ENCODE measurements at places on chromosomes 5 and 9.

GRCh38 chr5:74648835-74649293 lies 8.3 kb upstream of the ENC1 start:
- DNase-seq, result no peak

- no peak for DNase-seq
These were observed 48.3 kb upstream of the RIC1 start for GRCh38 chr9:5580650-5581049.

- no peak for DNase-seq
These were observed 14.5 kb downstream of the DMGDH start for GRCh38 chr5:79055017-79055416.

- no peak for DNase-seq
These were observed 137.5 kb downstream of the GNA14 start for GRCh38 chr9:77510666-77511065.

- DNase-seq, result no peak
These were observed 625.5 kb upstream of the RORB start for GRCh38 chr9:73871636-73872035.

GRCh38 chr5:175253597-175253996 lies 190.4 kb downstream of the DRD1 start:
- DNase-seq, result no peak

DNA sequence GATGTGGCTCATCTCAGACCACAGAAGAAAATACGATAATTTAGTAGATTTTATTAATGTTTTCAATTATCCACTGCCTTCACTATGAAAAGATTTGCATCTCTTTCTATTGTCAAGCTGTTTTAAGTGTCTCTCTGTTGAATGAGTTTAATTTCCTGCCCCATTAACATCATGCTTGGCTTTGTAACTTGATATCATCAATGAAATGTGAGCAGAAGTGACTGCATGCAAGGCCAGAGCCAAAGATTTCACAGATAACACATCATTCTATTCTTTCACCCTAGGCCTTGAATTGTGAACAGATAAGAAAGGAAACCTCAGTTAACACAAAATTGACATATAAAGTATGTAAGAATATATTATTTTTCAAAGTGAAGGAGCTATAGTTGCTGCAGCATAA lies 986.4 kb upstream of the CDH18 start:
- DNase-seq, result no peak

DNA sequence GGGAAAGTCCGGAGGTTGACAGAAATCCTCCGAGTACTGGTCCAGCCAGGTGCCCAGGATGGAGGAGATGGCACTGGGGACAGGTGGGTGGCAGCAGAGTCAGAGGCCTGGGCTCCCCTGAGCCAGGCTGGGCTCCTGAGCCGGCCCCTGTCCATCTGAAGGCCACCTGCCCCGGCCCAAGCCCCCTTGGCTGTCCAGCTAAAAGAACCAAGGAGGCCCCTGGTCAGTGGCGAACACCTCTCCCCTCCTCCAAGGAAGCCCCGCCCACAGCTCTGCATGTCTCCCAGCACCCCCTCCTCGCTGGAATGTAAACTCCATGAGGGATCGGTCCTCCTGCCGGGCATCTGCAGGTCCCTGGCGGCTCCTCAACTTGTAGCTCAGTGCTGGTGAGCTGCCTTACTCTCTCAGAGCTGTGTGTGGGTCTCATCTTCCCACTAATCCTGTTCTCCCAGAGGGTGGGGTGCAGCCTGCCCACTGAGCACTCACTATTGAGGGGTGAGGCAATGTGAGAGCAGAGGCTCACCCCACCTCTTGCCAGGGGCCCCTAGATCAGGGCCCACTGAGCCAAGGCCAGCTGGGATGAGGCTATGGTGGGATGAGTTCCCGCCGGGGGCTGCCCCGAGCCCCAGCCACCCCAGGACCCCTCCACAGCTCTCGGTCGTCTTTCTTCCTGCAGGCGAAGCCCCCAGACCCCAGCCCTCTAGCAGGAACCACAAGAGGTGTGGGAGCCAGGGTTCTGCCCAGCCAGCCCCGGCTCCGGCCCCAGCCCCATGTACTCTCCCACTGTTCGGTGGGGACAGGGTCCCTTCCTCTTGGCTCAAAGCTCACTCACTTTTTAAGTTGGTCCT lies 12.0 kb downstream of the RALGDS start:
- no peak for DNase-seq

DNA sequence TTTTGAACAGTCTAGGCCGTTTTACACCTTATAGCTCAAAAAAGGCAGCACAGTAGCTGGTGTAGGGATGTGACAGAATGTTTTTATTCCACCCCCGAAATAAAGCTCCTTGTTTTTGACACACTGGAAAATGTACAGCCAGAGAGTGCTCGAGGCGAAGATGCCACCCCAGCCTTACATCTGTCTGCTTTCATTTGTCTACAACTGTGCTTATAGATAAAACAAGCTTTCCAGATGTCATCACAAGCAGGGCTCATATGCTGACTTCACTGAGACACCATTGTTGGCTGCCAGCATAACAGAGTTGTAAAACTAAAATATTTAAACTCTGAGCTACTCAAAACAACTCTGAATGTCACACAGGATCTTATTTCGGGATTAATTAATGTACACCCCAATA lies 386.3 kb downstream of the BNC2 start:
- no peak for DNase-seq

- no peak for DNase-seq
These were observed 44.7 kb upstream of the HK3 start for GRCh38 chr5:176943816-176944215.

DNA sequence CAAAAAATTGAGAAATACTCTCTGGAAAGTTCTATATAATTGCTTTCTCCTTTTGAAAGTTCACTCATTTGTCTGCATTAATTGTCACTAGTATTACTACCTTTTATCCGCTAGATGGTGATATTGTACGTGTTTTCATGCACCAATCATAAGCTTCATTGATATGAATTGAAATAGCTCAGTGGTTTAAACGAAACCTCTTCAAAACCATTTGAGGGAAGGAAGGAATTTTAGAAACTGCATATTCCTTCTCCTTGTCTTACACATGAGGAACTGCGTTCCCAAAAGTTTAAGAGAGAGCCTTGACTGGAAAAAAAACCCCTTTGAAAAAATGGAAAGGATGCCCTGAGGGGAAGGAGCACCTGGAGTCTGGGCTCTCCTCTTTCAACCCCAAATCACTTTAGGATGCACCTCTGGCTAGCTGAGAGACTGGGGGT lies 98.6 kb downstream of the YTHDC2 start:
- DNase-seq, result no peak

- no peak for DNase-seq
These were observed 22.9 kb downstream of the NUDT12 start for GRCh38 chr5:103539376-103540330.

DNA sequence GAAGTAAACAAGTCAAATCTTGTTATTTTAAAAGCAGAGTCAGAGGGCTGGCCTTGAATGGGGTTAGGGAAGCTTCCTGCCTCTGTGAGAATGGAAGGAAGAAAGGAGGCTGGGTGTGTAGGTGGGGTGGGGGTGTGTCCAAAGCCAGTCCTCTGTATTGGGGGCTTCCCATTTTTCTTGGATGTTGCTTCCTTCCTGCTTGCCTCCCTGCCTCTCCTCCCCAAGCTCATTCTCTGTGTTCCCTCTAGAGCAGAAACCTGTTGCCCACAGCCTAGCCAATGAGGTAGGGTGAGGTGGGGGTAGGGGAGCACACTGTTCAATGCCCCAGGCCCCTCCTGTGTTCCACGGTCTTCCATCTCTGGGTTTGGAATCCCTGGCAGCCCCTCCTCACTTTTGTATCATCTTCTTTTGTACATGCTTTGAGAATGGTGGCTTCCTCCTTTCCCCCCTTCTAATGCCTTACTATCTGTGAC lies 39.7 kb downstream of the SNX24 start:
- DNase-seq, result no peak

GRCh38 chr5:180590543-180591310 lies 572 bp downstream of the SCGB3A1 start:
- DNase-seq, result no peak

DNA sequence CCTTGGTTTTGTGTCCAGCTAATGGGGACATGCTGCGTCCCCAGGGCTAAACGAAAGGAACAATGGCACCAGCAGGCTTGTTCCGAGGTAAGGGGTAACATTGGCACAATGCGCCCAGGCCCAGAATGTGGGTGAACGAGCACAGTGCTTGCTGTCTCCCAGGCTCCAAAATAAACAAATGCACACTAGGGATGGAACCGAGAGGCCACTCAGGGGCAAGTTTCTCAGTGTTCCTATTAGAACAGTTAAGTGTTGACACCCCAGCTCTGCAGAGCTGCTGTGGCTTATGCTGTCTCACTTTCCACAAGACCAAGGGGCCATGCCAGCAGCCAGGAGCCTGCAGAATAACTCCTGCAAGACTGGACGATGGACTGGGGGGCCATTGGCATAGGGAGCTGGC lies 492.4 kb downstream of the GADD45G start:
- DNase-seq, result no peak

DNA sequence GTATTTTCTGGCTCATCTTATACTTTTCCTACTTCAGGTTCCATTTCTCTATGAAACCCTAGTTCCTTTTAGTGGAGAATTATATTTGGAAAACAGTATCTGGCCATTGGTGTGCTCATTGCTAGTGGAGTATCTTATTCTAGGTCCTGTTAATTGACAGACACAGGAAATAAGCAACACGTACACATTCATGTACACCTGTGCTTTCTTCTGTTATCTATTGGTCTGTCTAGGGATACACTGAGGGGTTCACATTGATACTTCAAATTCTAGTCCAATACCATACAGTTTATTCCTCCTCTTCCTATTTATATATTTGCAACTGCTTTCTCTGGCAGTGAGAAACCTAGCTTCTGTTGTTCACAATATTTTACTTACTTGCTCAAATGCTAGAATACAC lies 110.2 kb downstream of the FER start:
- no peak for DNase-seq

DNA sequence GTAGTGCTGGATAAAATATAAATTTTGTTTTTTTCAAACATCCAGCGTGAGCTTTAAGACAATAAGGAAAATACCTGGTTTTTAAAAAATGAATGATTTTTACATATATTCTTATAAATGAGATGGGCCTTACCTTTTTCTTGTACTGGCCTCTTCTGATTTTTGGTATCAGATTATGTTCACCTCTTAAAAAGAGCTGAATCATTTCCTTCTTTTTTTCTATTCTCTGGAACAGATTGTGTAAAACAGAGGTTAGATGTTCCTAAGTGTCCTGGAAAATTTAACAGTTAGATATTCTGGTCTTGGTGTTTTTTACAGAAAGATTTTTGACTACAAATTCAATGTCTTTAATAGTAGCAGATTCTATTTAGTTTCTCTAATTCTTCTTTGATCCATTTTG lies 74.6 kb downstream of the NDUFAF2 start:
- no peak for DNase-seq

DNA sequence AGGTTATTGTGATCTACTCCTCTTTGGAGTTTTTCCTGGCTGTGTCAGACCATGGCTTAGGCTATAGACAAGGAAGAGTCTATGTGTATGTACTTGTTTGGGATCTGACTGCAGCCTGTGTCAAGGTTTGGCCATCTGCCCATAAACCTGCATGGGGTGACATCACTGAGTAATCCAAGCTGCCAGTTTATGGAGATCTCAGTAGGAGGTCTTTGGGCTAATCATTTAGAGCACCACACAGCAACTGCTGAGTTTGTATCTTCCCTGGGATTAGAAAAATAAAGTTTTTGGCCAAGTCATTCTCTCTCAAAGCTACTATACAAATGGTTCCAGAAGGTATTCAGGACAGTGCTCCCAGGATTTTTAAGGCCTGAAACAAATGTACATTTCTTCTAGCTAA lies 65.5 kb upstream of the HSPB3 start:
- no peak for DNase-seq

- no peak for DNase-seq
These were observed 3.5 kb upstream of the LRRC14B start for GRCh38 chr5:187617-188451.

DNA sequence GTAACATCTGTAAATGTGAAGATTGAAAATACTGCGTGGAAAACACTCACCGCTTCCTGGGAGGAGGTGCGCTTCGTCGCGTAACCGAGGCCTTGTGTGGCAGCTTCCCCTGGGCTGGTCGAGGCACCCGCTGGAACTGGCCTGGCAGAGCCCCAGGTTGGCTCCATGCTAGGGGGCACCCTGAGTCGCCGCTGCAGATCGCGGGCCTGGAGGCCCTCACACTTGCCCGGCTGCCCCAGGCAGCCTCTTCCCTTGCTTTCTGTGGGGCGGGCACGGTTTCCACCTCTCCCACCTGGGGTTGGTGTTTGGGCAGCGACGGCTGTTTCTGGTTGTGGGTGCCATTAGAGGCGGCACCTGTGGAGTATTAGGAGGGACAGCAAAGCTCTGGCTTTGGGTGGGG lies 852 bp downstream of the ZNF354C start:
- DNase-seq, result no peak

DNA sequence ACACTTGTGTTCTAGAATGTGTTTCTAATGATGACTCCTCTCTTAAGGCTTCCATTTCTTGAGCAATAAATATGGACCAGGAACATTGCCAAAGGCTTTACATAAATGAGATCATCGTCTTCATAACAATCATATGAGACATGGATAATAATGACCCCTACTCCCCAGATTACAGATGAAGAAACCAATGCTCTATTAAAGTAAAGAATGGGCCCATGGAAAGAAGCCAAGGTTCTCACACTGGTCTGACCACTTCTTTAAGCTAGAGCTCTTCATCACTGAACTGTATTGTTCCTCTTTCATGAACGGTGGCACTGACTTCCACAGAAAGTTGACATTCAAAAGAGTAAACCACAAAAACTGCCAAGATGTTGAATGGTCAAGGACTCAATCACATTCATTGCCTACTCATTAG lies 65.3 kb downstream of the MARCHF3 start:
- DNase-seq, result no peak

DNA sequence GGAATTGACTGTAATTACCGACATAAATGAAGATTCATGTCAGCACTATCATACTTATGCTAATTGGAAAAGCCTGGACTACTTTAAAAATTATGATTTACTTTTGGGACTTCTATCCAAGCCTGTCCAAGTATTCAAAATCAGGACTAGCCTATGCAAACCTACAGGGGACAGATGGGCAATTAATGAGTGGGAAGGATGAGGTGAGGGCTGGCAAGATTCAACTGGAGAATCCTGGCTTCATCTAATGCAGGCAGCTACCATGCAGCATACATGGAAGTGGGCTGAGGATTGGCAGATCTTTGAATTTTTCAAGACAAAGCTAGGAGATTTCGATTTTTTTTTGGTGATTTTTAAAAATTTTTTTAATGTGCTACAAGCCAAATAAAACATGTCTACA lies 532.6 kb downstream of the CSNK1G3 start:
- no peak for DNase-seq

DNA sequence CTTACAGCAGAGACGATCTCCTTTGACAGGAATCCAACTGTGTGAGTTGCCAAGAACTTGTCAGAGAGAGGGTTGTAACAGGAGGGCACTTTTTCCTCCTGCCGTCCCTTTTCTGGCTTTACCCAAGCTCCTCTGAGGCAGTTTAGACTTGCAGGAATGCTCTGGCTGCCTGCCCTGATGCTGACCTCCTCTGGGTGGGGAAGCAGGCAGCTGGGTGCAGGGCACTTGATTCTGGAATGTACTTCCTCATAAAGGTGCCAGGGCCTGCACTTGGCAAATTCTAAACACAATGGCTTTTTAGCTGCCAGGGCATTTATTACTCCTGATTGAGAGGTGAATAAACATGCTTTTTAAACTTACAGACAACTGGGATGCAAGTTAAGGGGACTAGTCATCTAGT lies 190.4 kb downstream of the EPB41L4A start:
- DNase-seq, result no peak

All from activated T-cell treated with anti-CD3 and anti-CD28 coated beads, Interleukin-2, amount 50 U/mL, for 4 hours (primary cell).